ENCODE measurements at places on chromosomes 1 and 21. TPM values are rescaled to one million over a fixed set of nuclear protein-coding genes. Genes with fewer than 3 reads are reported as not detected.

GRCh38 chr1:205735218-205735617 is 14.8 kb downstream of the NUCKS1 start:
- no peaks in the 10 kb centered on the region for H3K27me3 ChIP-seq
- no peak overlapping the region for H3K27ac ChIP-seq
- H3K4me3 ChIP-seq, result no peak overlapping the region
- DNase-seq, result no peak

- H3K4me1 ChIP-seq, result no peaks in the 10 kb centered on the region
- DNase-seq, result no peak
- no peak overlapping the region for H3K27ac ChIP-seq
- no peaks in the 10 kb centered on the region for H3K36me3 ChIP-seq
These were observed 285.6 kb upstream of the B3GALT2 start for GRCh38 chr1:193471981-193472380.

DNA sequence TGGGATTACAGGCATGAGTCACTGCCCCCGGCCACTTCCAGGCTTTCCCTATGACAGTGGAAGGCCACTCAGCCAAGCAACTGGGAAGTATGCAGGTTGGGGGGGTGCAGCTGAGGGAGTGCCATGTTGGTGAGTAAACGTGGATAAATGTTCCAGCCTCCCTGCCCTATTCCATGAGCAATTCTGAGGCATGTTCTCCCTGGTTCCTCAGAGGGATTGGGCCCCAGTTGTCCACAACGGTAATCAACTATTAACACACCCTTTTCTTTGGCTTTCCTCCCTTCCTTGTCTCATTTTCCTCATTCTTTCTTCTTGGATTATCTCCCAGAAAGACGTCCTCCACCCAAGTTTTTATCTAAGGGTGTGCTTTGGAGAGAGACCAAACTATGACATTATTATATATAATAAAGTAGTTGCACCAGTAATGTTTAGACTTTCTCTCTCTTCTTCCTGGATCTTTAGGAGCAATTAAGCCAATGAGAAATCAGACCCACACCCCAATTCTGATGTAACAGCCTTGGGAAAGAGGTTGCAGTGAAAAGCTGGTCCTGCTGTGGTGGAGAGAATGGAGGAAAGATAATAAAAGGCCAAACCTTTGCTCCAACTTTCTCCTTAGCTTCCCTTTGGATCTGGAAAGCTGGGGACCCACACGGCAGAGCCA is 6.8 kb upstream of the SLAMF9 start:
- H3K4me1 ChIP-seq, result peaks cover 25% of the 10 kb centered on the region
- H3K27ac ChIP-seq, result peak overlapping the region; percentile 41
- no peak for DNase-seq
- no peaks in the 10 kb centered on the region for H3K36me3 ChIP-seq
- H3K27me3 ChIP-seq, result no peaks in the 10 kb centered on the region

DNA sequence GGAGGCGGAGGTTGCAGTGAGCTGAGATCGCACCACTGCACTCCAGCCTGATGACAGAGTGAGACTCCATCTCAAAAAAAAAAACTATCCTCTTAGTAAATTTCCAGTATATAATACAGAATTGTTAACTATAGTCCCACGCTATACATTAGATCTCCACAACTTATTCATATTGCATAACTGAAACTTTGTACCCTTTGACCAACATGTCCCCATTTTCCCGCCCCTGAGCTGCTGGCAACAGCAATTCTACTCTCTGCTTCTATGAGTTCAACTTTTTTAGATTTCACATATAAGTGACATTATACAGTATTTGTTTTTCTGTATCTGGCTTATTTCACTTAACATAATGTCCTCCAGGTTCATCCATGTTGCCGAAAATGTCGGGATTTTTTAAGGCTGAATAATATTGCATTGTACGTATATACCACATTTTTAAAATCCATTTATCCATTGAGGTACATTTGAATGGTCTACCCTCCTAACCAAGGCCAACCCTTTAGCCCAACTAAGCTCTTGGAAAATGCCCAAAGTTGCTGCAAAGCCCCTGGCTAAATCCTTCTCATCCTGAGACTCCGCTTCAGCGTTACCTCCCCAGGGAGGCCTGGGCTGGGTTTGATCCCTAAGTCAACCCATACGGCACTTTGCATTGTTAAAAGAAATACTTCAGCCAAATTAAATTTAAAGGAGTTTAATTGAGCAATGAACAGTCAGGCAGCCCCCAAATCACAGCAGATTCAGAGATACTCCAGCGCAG is 34.2 kb downstream of the NEK2 start:
- no peak for DNase-seq
- no peaks in the 10 kb centered on the region for H3K36me3 ChIP-seq
- no peaks in the 10 kb centered on the region for H3K27me3 ChIP-seq
- H3K4me1 ChIP-seq, result peaks cover 10% of the 10 kb centered on the region
- no peak overlapping the region for H3K27ac ChIP-seq

DNA sequence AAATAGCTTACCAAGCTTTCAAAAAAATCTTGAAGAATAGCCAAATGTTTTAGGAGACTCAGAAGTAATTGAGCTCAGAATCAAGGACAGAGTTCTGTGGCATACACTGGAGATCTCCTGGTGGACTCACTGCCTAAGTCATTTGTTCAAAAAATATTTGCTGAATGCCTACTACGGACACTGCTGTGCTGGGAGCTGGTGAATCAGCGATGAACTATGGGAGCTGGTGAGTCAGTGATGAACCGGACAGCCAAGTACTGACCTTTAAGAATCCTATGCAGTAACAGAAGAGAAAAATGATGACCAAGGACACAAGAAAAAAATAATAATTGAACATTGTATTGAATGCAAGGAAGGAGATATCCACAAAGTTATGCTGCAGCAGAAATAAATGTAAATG is 717.9 kb upstream of the CXADR start:
- H3K27me3 ChIP-seq, result no peaks in the 10 kb centered on the region
- H3K4me1 ChIP-seq, result no peaks in the 10 kb centered on the region
- no peaks in the 10 kb centered on the region for H3K36me3 ChIP-seq
- no peak for DNase-seq

- H3K27me3 ChIP-seq, result no peaks in the 10 kb centered on the region
- no peaks in the 10 kb centered on the region for H3K4me1 ChIP-seq
- DNase-seq, result no peak
- no peaks in the 10 kb centered on the region for H3K36me3 ChIP-seq
- no peak overlapping the region for H3K4me3 ChIP-seq
These were observed 1414.3 kb upstream of the B3GALT2 start for GRCh38 chr1:194600716-194601115.

GRCh38 chr1:68327414-68327813 is 95.1 kb upstream of the WLS start:
- H3K4me1 ChIP-seq, result peaks cover 5% of the 10 kb centered on the region
- no peaks in the 10 kb centered on the region for H3K36me3 ChIP-seq
- DNase-seq, result no peak
- H3K27me3 ChIP-seq, result no peaks in the 10 kb centered on the region
- no peak overlapping the region for H3K27ac ChIP-seq
- H3K4me3 ChIP-seq, result no peak overlapping the region

- H3K27me3 ChIP-seq, result no peaks in the 10 kb centered on the region
- DNase-seq, result no peak
- H3K4me3 ChIP-seq, result no peak overlapping the region
- no peak overlapping the region for H3K27ac ChIP-seq
These were observed 481.1 kb upstream of the NEGR1 start for GRCh38 chr1:72763481-72763880.

DNA sequence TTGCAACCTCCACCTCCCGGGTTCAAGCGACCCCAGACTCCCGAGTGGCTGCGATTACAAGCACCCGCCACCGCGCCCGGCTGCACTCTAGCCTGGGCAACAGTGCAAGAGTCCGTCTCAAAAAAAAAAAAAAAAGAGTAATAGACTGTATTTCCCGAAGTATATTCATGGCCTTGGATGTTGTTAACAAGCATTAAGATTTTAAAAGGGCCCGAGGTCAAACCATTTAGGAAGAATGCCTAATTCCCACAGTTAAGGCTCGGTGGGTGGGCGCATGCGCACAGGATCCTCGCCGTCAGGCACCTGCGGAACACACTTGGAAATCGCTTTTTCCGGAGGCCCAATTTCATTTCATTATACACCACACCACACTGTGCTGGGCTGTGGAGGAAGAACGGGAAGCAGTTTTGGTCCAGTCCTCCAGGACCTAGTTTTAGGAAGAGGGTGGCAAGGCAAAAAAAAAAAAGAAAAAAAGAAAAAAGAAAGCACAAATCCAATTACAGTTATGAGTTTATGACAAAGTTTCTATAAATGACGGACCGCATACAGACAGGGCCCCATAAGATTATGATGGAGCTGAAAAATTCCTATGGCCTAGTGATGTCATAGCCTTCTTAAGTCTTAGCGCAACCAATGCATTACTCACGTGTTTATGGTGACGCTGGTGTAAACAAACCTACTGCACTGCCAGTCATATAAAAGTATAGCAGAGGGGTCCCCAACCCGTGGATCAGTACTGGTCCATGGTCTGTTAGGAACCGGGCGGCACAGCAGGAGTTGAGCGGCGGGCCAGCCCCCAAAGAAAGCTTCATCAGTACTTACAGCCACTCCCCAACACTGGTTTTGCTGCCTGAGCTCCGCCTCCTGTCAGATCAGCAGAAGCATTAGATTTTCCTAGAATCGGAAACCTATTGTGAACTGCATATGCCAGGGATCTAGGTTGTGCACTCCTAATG is 38.2 kb downstream of the H3-3A start:
- no peak overlapping the region for H3K27ac ChIP-seq
- H3K4me1 ChIP-seq, result peaks cover 12% of the 10 kb centered on the region
- peak overlapping the region; percentile 33 for H3K4me3 ChIP-seq
- H3K27me3 ChIP-seq, result no peaks in the 10 kb centered on the region
- no peaks in the 10 kb centered on the region for H3K36me3 ChIP-seq

- peak; percentile 97 for DNase-seq
- peak overlapping the region; percentile 81 for H3K4me3 ChIP-seq
- peak overlapping the region; percentile 100 for H3K27ac ChIP-seq
- peaks cover 21% of the 10 kb centered on the region for H3K36me3 ChIP-seq
These were observed 338 bp upstream of the TOR1AIP1 start for GRCh38 chr1:179881642-179882252.

DNA sequence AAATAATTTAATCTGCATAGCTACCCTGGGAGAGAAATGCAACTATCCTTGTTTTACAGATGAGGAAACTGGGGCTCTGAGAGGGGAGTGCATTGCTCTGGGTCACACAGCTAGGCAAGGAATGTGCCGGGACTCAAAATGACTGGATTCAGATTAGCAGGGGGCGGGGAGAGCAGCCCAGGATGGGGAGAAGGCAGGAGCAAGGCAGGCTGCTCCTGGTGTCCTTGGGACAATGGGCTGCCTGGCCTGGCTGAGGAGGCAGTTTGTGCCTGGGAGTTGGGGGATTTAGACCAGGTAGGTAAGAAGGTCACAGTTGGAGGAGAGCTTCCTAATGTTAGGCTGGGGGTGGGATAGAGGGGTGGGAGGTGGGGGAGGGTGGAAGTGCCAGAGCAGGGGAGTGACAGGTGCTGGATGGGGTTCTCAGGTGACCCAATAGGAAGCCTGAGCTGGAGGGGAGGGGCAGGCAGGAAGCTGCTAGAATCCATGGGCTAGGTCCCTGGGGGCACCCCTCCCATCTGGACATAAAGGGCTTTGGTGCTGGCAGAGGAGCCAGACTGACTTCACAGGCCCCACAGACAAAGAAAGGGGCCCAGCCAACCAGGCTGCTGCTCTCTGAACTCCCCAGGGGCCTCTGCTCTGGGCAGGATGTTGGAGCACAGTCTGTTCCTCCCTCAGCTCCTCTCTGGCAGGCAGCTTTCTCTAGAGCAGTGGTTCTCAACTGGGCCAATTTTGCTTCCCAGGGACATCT is 29.0 kb downstream of the TRIM62 start:
- H3K4me1 ChIP-seq, result peaks cover 38% of the 10 kb centered on the region
- DNase-seq, result no peak
- peaks cover under 1% of the 10 kb centered on the region for H3K36me3 ChIP-seq
- no peak overlapping the region for H3K4me3 ChIP-seq

DNA sequence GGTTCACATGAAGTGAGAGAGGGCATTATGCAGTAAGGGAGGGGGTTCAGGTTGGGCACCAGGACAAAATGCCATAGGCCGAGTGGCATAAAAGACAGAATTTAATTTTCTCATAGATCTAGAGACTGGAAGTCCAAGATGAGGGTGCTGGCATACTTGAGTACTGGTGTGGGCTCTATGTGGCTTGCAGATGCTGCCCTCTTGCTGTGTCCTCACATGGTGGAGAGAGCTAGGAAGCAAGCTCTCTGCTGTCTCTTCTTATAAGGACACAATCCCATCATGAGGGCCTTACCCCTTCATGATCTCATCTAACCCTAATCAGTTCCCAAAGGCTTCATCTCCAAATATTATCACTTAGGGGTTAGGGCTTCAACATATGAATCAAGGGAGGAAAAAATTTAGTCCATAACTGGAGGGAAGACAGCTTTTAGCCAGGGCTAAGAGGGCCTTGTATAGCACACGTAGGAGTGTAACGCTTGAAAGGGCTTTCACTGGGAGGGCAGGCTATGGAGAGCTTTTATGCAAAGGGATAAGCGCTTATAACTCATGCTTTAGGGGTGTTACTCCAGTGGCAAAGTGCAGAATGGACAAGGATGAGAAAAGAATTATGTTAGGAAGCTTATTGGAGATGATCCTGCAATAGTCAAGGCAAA is 64.5 kb downstream of the PLPPR5 start:
- H3K27me3 ChIP-seq, result no peaks in the 10 kb centered on the region
- DNase-seq, result no peak
- H3K27ac ChIP-seq, result no peak overlapping the region
- no peaks in the 10 kb centered on the region for H3K36me3 ChIP-seq
- no peak overlapping the region for H3K4me3 ChIP-seq

DNA sequence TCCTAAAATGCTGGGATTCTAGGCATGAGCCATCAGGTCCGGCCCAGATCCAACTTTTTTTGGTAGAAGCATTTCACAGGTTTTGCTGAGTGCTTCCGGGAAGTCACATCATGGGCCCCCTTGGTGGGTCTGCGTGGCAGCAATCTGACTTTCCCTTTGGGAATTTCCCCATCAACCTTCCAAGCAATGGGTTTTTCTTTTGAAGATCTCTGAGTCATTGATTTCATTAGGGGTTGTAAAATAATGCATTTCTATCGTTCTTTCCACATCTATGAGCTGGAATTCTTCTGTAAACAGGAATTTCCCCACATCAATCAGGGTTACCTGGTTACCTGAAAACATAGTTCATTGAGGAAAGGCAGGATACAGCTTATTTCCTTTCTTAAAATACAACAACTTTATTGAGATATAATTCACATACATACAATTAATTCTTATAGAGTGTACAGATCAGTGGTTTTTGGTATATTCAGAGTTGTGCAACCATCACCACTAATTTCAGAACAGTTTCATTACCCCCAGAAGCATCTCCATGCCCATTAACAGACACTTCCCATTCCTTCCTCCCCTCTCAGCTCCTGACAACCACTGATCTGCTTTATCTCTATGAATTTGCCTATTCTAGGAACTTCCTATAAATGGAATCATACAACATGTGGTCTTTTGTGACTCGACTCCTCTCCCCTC is 9.9 kb upstream of the ZBTB17 start:
- H3K36me3 ChIP-seq, result no peaks in the 10 kb centered on the region
- H3K27me3 ChIP-seq, result no peaks in the 10 kb centered on the region
- no peak overlapping the region for H3K4me3 ChIP-seq
- H3K27ac ChIP-seq, result no peak overlapping the region
- DNase-seq, result no peak
- H3K4me1 ChIP-seq, result no peaks in the 10 kb centered on the region

- H3K27ac ChIP-seq, result no peak overlapping the region
- no peak for DNase-seq
- no peaks in the 10 kb centered on the region for H3K36me3 ChIP-seq
- H3K4me3 ChIP-seq, result no peak overlapping the region
- no peaks in the 10 kb centered on the region for H3K27me3 ChIP-seq
These were observed 116.3 kb upstream of the SOD1 start for GRCh38 chr21:31543191-31543590.

GNG12 gene
- 71.5 TPM for total RNA-seq

EVA1B gene
- 101 TPM for total RNA-seq

LEMD1 gene
- not detected for total RNA-seq

SLFNL1 gene
- 1.2 TPM for total RNA-seq

BRINP3 gene
- total RNA-seq, result not detected

IGSF21 gene
- total RNA-seq, result 3.2 TPM

Measured in vagina (tissue), 2 donors.